G401 (cell line): ENCODE measurements at places on chromosomes 2 and 18. TPM values are rescaled to one million over a fixed set of nuclear protein-coding genes. Genes with fewer than 3 reads are reported as not detected.

GRCh38 chr2:119494163-119494790, 30.0 kb downstream of the SCTR start:
- DNase-seq: no peak

DNA sequence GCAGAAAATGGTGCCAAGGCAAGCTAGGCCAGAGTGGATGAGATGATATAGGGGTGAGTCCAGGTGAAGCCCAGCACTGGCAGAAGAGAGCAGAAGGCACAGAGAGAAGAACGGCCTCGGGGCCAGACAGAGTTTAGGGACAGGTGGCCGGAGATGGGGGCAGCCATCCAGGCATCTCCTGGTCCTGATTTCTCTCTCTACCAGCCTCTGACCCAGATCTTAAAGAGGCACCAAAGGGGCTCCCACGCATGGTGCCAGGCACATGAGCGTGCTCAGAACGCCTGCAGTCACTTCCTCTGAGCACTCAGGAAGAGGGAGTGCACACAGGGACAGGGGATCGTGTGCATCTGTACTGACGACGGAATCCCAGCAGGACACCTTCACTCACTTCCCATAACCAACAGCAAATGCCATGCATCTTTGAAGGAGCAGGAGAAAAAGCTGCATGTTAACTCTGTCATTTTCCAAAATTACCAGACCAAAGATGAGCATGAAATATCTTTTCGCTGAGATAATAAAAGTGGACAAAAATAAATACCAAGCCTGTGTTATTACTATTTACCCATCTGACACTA, 427.8 kb upstream of the MYT1L start:
- DNase-seq: peak; percentile 95

- no peak for DNase-seq
Measured at GRCh38 chr18:31702449-31702848, 18.1 kb upstream of the B4GALT6 start.

Gene ASB18
- total RNA-seq: not detected in 2 replicates

Gene SLC14A1
- total RNA-seq: not detected in 2 replicates

Gene PNKD
- 37.5 and 44.6 TPM in 2 replicates for total RNA-seq

- no peak for DNase-seq
Measured at GRCh38 chr2:106053116-106053515, 141.0 kb downstream of the UXS1 start.

Gene CNTNAP5
- not detected in 2 replicates for total RNA-seq

DNA sequence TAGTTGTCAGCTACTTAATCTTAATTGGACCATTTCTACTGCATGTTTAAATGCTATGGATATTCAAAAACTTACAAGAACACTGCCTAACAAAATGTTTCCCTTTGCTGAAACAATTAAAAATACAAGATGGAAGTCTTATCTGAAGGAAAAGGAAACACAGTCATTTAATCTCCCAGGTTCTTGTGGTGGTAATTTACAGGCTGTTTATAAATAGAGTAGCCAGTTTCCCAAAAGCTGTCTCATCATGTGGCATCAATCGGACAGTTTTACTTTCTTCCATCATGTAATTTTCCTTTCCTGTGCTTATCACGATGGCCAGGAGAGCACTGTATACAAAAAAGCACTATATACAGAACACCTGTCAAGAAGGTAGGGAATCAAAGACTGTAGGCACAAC, 368.1 kb downstream of the ZEB2 start:
- no peak for DNase-seq

GRCh38 chr2:110114831-110115255, 779 bp downstream of the MALL start:
- DNase-seq: no peak

GRCh38 chr2:162487816-162488215, 143.9 kb downstream of the GCA start:
- no peak for DNase-seq

GRCh38 chr2:173990970-173991819, 26.0 kb upstream of the SP3 start:
- DNase-seq: no peak

Gene IL36B
- total RNA-seq: not detected in 2 replicates

- DNase-seq: no peak
Measured at GRCh38 chr2:172947461-172948153, 128.0 kb upstream of the MAP3K20 start.

- no peak for DNase-seq
Measured at GRCh38 chr2:128642821-128643220, 324.2 kb upstream of the HS6ST1 start.

GRCh38 chr2:119888680-119889079, 124.2 kb upstream of the EPB41L5 start:
- no peak for DNase-seq

Gene SPAG16
- 39.0 and 42.8 TPM in 2 replicates for total RNA-seq

DNA sequence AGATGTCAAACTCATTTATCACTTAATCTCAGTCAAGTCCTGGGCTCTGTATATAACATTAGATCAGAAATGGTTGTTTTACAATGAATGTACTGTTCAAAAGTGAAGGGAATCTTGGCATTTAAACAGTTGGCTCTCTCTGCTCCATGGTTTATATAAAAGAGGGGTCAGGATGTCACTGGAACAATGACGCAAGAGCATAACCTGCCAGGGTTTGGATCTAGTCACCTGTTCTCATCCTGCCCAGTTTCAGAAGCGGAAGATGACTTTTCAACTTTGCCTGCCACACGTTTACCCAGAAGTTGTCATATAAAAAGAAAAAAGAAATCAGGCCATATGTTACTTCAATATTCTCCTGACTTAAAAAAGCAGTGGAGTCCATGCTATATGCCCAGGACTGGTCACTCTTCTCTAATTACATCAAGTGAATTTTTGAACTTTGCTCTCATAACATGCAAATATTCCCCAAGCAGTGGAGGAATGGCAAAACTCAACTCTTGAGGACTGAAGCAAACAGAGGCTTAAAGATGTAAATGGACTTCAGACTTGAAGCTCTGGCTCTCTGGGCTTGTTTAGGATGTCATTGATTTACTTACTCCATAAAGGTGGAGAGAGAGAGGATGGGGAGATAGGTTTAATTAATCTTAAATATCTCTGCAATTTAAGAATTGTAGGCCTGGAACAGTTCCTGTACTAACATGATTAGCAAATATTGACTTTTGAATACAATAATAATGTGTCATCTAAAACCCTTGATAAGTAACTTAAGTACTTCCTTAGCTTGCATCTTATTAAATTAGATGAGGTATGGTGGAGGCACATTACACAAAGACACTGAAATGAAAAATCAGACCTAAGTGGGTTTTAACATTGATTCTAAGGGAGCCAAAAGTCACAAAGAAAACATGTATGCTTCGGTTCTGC, 58.3 kb downstream of the ETAA1 start:
- DNase-seq: no peak

Gene CRYBA2
- not detected in 2 replicates for total RNA-seq

DNA sequence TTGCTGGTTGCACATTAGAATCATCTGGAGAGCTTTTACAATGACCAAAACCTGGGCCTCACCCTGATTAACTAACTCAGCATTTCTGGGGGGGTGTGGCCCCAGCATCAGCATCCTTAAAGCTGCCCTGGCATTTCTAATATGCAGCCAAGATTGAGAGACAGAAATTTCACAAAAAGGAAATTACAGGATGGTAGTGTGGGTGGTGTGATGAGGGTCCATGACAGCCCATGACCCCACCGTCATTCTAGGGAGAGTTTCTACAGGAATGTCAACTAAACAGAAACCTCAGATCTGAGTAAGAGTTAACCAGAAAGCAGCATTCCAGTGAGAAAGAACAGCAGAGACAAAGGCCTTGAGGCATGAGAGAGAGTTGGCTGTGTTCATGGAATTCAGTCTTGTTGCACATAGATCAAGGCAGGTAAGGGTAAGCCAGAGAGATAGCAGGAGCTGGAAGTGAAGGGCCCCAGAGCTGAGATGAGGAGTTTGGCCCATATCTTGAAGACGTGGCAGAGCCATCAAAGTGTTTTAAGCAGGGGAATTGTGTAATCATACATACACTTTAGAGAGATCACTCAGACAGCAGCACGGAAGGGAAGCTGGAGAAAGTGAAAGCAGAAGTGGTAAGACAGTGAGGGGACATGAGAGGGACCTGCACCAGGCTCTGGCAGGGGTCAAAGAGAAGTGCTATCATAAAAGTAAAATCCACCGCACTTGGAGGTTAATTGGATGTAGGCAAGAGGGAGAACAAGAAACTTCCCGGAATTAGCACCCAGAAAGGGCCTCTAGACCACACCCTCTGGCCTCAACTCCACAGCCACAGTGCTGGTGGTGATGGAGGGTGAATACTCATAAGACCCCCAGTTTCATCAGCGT, 7.8 kb upstream of the TRABD2A start:
- no peak for DNase-seq

- DNase-seq: no peak
Measured at GRCh38 chr18:61833978-61834377, 58.8 kb downstream of the RNF152 start.

DNA sequence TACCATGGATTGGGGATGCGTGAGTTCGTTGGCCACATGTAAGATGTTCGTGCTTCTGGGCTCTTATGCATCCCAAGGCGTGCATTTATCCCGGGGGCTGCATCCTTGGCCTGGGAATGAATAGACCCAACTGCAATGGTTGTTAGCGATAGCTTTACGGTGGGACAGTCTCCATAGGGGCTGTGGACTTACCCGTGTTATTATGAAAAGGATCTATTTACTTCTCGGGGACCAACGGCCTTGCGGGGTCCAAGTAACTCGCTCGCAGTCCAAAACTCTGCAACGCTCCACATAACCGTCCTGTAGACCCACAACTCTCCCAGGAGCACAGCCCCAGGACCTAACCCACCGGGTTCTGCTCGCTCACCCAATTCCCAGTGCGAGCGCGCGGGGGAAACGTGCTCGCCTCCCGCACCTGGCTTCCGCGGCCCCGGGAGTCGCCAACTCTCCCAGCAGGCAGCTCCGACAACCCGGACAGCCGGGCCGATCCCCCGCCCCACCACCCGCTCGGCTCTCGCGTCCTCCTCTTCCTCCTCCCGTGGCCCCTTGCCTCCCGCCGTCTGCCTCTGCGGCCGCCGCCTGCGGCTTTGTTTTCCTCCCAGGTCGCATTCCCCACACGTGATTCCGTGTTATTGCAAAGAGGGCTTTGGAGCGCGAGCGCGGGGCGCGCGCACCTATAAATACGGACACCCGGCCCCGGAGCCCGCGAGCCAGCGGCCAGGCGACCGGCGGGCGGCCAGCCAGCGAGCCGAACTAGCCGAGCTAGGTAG, at the start of gene CABLES1:
TSS of gene CABLES1 (plus strand) at position 706 of the 770 bp plus-strand sequence. CDS start 278 bp downstream, outside the sequence.
- DNase-seq: peak; percentile 59

GRCh38 chr2:212686285-212686895, 147.8 kb upstream of the ERBB4 start:
- peak; percentile 53 for DNase-seq

Gene RPRM
- total RNA-seq: 76.1 and 102 TPM in 2 replicates

Gene ECEL1
- total RNA-seq: 9.6 and 11.9 TPM in 2 replicates

GRCh38 chr2:239747274-239747673, 277.9 kb downstream of the NDUFA10 start:
- no peak for DNase-seq

Gene MAP3K20
- 2.6 and 7.2 TPM in 2 replicates for total RNA-seq

DNA sequence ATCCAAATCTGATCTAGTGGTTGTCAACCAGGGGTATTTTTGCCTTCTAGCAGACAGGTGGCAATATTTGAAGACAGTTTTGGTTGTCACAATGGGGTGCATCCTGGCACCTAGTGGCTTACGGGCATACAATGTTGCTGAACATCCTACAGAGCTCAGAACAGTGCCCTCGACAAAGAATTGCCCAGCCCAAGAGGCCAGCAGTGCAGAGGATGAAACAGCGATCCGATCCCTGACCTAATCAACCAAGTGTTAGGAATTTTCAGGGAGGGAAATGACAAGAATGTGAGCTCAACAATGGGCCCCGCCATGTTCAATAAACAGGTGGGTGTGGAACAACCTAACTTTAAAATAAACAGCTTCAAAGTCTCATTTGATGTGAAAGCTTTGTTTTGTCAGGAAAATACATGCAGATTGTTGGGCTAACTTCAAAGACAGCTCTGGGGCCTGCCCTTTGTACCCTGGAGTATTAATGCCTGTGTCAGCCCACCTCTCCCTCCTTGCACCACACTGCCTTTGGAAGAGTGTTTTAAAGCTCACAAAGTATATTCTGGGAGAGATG, 22.5 kb upstream of the SCYGR5 start:
- DNase-seq: no peak

- no peak for DNase-seq
Measured at GRCh38 chr2:114119862-114120261, 230.0 kb downstream of the ACTR3 start.

Gene POMC
- not detected in 2 replicates for total RNA-seq

- DNase-seq: no peak
Measured at GRCh38 chr2:590214-591175, 86.7 kb downstream of the TMEM18 start.

- no peak for DNase-seq
Measured at GRCh38 chr2:119174993-119175347, 16.4 kb upstream of the C1QL2 start.

Gene DTYMK
- 52.0 and 57.9 TPM in 2 replicates for total RNA-seq

GRCh38 chr2:241788572-241788971, 11.9 kb downstream of the GAL3ST2 start:
- no peak for DNase-seq

DNA sequence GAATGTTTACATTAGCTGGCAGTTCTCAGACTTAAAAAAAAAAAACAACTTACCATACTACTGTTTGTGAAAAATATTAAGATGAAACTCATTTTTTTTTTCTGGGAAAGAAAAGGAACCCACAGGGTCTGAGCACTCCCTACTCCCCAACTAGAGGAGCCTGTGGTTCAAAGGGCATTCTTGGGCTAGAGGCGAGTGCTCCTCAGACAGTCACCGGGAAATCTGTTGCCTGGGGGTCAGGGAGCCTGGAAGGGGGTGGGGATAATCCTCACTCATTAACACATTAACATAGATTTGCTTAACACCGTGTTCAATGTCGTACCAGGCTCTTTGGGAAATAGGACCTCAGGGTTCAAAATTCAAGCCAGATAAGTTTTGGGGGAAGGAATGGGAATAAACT, 57.6 kb downstream of the LAMA3 start:
- DNase-seq: no peak

- peak; percentile 54 for DNase-seq
Measured at GRCh38 chr2:45681675-45682074, 30.2 kb downstream of the PRKCE start.

DNA sequence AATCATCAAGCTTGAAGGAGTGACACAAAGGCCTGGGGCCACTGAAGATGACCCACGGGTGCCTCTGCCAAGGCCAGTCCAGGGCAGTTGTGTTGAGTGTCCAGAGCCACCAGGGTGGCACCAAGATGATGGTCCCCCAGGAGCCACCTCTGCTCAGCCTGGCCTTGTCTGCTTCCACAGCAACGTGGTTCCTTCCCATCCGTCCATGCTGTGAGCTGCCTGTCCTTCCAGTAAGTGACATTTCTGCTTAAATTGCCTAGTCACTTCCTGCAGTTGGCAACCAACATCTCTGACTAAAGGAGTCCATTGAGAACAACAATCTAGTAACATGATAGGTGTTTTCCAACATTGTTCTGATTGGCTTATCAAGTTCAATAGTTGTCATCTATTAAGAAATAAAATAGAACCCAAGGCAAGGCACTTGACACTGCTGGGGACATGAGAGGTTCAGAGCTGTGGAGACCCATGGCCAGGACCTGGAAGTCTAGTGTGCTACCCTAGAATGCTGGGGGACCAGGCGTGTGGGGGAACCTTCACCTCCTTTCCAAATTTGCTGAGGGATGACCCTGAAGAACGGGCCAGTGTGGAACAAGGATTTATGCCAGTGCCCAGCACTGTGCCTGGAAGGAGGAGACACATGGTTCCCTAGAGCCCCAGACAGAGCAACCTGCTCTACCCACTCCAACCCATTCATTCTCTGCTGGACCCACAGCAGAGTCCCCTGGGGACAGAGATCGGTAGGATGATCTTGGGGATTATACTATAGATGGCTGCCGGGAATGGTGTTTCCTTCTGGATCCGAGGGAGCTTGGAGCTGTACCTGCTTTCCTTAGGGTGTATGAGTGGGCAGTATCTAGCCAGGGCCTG, 98.9 kb upstream of the EPC2 start:
- DNase-seq: no peak

Gene DYNC1I2
- 144 and 188 TPM in 2 replicates for total RNA-seq
